CD4-positive, alpha-beta T cell treated with Interleukin-12 subunit alpha and Interleukin-12 subunit beta, for 1 hour (primary cell): ENCODE measurements at places on chromosomes 13 and 19.

- DNase-seq: no peak
These were observed 7.0 kb upstream of the EPOR start for GRCh38 chr19:11390933-11391680.

DNA sequence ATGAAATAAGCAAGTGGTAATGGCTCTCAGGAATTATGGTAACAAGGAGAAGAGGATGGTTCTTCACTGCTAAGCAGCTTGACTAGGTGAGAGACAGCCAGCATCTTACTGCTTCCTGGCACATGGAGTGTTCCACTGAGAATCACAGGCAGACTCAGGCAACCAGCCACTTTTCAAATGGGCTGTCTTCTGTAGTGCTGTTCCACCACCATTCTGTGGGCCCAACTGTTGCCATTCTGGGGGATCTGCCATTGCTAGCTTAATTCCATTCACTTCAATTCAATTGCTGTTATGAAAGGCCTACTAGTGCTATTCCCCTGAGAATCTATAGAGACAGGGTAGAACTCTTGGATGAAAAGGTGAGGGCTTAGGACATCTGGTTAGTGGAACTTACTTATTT lies 341.9 kb downstream of the KCNRG start:
- no peak for DNase-seq

GRCh38 chr19:16445238-16446107 lies 26.3 kb downstream of the EPS15L1 start:
- no peak for DNase-seq

- no peak for DNase-seq
These were observed 302.1 kb downstream of the ENOX1 start for GRCh38 chr13:43484432-43485225.

- no peak for DNase-seq
These were observed 145.2 kb downstream of the OXGR1 start for GRCh38 chr13:96849091-96849490.

GRCh38 chr19:53819861-53820260 lies 4.3 kb downstream of the NLRP12 start:
- DNase-seq: no peak

- DNase-seq: no peak
These were observed 463.7 kb upstream of the SGCG start for GRCh38 chr13:22717036-22717435.

GRCh38 chr13:84902243-84902642 lies 897.0 kb downstream of the SLITRK6 start:
- DNase-seq: no peak

- no peak for DNase-seq
These were observed 114.2 kb upstream of the UQCRFS1 start for GRCh38 chr19:29326849-29327840.

DNA sequence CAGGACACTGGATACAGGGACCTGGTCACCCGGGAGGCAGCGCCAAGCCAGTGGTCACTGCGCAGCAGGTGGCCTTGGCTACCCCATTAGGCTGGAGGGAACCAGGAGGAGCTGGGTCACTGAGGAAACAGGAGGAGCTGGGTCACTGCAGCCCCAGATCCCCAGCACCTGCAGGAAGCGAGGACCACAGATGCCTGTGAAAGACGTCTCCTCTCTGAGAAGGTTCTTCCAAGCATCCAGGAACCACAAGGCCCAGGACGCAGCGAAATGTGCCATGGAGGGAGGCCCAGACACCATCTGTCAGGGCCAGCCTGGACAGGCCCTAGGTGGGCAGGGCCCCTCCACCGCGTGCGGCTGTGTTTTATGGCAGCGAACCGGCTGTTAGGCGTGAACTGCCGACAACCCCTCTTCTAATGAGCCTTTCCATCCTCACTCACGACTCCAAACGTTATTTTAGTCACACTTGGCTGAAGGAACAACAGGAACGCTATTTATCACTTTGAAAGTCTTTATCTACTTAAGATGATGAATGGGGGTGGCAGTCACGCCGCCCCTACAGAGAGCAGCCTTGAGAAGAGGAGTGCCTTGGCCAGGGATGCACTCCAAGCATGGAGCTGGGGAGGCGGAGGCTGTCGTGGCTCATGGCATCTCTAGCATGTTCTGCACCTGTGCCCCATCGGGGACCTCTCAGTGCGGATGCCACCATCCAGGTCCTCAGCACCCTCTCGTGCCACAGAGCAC lies 53.3 kb downstream of the CEBPG start:
- DNase-seq: no peak

DNA sequence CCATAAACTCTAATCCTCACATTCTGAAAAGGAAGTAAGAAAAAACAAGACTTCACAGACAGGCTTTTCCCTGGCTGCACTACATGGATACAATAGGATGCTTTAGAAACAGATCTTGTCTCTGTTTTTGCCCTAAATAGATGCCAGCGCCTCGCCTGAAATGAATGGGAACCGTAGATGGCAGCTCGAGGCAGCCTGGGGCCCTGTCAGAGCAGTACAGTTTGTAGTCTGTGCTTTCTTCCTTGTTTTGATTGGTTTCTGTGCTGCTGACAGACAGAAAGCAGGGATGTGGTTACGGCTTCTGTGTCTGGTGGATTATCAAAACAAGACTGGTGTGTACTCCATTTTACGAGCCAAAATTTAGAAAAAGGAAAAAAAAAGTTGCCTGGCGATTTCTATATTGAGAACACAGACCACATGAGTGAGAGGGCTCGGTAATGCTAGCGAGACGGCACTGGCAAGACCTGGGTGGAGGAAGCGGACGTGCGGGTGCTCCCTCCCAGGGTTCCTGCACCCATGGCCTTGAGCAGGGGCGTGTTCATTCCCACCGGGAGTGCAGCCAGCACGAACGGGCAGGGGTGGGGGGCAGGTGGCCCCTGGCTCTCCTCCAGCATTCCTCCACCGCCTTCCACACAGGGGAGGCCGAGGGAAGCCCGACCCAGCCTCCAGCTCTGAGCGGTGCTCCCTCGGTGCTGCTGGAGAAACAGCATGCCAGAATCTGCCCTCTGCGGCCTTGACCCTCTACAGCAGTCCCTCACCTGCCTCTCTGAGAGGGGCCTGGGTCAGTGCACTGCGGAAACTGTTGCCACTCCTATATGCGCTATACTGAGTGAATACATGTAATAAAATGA lies 37.6 kb upstream of the C1QTNF9 start:
- DNase-seq: peak; percentile 89

DNA sequence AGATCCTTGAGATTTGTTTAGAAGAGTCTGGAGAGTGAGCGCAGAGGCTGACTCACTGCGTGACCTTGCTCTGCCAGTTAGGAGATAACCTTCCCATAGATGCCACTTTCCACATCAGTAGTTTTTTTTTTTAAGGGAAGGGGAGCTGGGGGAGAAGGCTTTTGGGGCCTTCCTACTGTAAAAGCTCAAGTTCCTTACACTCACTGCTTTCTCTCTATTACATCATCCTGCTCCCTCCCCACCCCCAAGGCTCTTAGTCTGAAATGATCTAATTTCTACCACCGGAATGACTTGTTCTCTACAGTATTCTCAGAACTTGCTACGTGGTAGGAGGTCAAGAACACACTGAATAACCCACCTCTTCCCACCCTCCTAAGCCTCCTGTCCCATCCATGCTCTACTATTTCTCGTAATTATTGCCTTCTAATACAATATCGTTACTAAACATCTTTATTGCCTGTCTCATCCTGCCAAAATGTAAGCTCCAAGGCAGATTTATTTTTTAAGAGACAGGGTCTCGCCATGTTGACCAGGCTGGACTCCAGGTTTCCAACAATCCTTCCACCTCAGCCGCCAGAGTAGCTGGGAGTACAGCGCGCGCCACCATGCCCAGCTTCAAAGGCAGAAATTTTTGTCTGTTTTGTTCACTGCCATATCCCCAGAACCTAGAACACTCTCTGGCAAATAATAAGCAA lies 1.2 kb downstream of the LONP1 start:
- no peak for DNase-seq

- DNase-seq: no peak
These were observed 211.5 kb upstream of the KL start for GRCh38 chr13:32804673-32805230.

DNA sequence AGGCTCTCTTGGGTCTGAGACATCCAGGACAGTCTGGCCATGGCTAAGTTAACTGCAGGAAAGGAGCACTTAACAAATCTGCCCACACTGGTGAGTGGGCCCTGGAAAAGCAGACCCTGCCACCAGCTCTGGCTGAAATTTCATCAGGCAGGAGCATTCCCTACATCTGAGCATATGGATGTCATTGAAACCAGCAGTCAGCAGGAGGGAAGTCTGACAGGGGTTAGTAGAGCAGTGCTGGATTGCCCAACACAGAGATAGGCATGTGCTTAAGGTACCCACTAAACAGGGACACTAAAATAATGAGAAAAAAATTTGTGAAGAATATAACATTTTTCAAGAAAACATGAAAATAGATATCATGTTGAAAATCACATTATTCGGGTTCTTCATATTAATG lies 13.6 kb upstream of the ACOD1 start:
- DNase-seq: no peak

DNA sequence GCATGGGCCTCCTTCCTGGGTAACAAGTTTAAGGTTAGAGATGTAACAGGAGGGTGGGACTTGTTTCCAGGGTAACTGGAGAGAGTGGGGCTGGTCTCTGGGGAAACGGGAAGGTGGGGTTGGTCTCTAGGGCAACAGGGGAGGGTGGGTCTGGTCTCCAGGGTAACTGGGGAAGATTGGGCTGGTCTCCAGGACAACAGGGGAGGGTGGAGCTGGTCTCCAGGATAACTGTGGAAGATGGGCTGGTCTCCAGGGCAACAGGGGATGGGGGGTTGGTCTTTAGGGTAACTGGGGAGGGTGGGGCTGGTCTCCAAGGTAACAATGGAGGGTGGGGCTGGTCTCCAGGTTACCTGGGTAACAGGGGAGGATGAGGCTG lies 36.5 kb downstream of the SPTBN4 start:
- no peak for DNase-seq

DNA sequence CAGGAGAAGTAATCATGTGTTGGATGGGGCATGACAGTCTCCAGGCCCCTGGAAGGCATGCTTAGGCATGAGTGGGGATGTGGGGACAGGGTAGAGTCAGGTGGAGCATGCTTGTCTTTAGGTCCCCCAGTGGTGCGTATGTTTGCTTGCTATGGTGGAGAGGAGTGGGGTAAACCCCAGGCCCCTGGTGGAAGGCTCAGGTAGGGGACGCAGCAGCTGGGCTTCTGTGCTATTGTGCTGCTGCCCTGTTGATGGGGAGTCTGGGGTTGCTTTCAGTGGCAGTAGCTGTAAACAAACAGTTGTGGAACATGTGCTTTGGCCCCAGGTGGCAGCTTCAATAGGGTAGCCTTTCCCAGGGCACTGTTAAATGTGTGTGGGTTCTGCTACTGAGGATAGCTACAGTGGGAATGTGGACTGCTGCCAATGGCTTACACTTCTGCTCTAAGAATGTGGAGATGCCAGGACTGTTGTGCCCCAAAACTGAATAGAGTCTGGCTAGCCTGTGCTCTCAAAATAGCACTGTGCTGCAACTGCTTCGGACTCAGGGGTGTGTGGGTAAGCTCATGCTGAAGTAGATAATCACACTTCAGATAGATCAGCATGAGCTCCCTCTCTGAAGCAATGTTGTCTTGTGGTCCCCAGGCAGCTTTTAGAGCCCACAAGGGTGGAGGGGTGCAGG lies 1257.3 kb downstream of the DIAPH3 start:
- DNase-seq: no peak

DNA sequence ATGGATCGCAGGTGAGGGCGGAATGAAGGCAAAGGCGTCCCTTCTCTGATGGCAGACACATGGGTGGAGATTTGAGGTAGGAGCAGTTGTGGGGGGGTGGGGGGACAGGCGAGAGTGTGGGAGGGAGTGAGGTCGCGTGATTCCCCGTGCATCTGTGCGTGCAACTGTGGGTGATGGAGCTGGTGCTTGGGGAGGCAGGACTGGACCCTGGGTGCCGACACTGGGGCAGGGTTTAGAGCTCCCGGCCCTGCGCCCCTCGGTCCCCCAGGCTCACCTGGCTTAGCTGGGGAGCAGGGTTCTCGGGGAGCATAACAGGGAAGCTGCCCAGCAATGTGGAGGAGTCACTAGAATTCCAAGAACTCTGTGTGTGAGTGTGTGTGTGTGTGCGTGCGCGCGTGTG lies 3.4 kb downstream of the TMPRSS9 start:
- DNase-seq: no peak
